ENCODE measurements at places on chromosomes 1 and 21.

- DNase-seq = no peak
Observed at GRCh38 chr1:210728437-210729149, 399.9 kb downstream of the HHAT start.

DNA sequence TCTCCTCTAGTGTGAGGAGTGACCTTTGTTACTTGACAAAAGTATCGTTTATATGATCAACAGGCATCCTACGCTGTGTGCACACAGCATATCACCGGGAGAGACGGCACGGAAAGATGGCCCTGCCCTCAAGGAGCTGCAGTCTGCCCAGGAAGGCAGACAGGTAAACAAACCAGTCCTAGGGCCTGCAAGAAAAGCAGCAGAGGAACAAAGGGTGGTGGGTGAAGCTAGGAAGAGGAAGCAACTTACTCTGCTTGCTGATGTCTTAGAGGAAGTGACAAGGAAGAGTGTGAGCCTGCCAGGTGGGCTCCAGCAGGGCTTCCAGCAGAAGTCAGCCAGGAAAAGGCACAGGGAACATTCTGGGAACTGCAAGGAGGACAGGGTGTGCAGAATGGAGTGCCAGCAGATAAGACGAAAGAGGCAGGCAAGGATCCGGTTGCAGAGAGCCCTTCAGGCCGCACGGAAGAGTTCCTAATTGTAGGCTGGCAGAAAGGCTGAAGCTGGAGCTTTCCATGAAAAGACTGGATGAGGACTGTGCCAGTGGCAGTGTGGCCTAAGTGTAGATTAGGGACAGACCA, 106.7 kb downstream of the SLC45A1 start:
- DNase-seq = peak; percentile 53

DNA sequence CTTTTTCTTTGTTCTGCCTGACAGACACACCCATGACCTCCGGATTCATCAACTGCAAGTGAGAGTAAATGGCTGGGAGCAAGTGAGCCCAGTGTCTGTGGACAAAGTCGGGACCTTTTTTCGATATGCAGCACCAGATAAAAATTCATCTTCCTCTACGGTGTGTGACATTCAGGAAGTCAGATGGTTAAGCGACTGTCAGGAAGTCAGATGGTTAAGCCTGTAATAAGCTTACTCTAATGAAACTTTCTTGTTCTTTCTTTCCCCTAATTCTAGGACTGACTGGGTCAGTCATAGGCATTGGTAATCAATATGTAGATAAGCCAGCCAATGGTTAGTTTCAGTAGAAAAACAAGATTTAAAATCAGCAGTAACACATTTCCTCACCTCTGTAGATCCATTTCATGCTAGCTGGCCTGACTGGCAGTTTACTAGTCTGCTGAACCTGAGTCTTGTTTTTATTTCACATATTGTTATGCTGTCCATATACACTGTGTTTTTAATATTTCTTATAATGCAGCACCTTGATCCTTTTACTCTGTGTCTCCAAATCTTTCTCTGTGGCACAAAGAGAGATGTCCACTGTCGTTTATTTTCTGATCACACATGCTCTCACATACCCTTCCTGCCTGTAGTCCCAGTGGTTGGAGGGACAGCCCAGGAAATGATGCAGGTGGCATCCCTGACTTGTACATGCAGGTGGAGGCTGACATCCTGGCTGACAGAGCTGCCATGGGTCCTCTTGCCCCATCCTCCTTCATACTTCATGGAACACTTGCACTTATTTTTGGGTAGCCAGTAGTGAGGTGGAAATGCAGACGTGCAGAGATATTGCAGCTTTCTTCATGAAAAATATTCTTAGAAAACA, 115.8 kb downstream of the VPS13D start:
- no peak for DNase-seq

DNA sequence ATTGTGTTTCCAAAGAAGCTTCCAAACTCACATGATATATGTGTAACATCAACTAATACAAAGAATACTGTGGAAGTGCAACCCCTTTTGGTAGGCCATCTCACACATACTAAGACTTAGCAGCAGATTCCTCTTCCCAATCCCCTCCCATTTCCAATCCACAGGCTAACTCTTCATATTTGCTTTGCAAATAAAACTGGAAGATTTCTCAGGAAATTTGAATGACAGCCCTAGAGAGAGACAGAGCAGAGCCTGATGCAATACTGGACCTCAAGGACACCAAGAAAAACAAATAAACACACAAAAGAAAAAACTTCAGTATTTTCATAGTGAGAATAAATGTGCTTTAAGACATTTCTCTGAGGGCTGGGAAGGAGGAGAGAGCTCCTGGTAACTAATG, 190.2 kb upstream of the BRINP3 start:
- DNase-seq = peak; percentile 83

DNA sequence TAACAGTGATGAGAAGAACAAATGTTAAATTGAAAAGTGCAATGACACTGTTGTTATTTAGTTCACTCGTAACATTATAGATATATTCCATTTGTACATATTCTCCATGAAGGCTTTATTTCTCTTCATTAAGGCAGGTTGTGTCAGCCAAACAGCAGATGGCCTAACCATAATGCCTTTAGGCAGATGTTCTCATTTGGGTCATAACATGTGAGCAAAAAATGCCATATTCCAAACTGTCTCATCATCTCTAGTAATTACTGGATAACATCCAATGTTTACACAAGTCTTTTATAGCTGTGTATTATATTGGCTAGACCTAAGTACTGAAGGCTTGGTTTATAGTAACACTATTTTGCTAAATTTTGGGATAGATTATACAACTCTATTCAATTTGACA, 87.2 kb upstream of the CHODL start:
- DNase-seq = no peak

GRCh38 chr1:160247053-160247452, 15.3 kb downstream of the DCAF8 start:
- DNase-seq = no peak

DNA sequence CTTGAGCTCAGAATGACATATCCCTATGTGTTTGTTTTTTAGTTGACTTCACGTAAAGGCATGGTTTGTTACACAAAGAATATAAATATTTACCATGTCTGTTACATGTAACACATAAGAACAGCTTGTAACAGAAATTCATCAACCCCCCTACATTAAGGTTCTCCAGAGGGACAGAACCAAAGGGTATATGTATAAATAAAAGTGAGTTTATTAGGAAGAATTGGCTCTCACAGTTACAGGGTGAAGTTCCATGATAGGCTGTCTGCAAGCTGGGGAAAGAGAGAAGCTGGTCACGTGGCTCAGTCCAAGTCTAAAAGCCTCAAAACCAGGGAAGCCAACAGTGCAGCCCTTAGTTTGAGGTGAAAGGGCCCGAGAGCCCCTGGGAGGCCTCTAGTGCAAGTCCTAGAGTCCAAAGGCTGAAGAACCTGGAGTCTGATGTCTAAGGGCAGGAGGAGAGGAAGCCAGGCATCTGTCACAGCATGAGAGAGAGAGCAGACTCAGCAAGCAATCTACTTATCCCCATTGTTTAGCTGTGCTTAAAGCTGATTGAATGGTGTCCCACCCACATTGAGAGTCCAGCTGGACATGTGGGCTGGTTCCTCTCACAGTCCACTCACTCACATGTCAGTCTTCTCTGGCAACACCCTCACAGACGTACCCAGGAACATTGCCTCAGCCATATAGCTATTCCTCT, 15.8 kb downstream of the THRAP3 start:
- DNase-seq = no peak

DNA sequence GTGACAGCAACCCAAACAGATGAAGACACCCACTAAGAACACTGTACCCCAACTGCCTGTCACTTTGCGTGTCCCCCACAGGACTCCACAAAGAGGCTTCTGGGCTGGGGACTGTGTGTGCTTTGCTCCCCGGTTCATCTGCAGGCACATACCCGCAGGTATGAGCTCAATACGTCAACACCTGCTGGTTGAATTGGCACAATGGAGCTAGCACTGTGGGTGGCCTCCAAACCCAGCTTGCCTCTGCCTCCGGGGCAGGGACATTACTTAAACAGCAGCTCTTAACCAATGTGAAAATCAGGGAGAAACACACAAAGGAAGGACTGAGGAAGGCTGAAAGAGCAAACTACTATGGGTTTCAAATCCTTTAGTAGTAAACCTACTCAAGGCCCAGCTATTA, 140.2 kb upstream of the TIAM1 start:
- no peak for DNase-seq

DNA sequence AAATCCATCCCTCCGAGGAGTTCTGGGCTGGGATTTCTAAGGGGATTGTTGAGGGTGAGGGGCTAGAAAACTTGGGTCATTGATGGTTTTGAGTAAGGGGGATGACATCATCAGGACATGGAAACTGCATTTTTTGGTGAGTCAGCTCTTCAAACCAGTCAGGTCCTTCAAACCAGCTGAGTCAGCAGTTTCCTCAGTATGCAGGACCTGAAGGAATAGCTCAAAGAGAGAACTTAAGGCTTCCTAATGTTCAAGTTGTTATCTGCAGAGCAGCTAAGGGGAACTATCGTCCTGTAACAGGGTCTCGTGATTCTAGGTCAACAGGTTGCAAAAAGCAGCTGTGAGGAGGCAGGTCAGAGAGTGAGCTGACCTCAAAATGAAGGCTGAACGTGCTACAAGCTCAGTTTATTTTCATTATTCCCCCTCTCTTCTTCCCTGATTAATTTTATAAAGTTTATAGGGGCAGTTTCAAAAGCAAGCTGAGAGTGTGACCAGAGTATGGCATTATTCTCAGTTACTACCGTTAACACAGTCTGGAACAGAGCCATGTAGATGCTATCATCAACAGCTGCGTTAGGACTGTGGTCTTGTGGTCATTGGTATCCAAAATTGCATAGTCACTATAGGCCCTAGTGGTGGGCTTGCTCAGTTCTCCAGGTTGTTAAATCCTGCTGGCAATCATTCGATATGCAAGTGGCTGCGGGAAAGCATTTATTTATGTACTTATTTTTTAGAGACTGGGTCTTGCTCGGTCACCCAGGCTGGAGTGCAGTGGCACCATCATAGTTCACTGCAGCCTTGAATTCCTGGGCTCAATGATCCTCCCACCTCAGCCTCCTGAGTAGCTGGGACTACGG, 10.7 kb upstream of the SDC3 start:
- DNase-seq = no peak

DNA sequence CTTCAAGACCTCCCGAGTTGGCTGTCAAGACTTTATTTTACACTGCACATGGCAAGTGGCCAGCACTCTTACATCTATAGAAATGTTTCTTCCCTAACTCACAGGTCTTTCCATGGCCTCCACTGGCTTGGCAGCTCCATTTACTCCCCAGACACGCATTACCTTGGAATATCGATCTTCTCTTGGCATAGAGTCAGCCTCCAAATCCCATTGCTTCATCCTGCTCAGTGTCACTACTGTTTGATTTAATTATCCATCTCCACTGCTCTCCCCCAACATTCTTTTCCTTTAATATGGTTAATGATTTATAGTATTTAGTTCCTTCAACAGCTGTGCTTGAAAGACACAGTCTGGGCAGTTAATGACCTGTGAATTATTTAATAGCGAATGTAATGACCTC, 241.2 kb upstream of the MAP1LC3C start:
- DNase-seq = no peak

- DNase-seq = no peak
Observed at GRCh38 chr1:11280719-11281376, 7.8 kb downstream of the UBIAD1 start.

DNA sequence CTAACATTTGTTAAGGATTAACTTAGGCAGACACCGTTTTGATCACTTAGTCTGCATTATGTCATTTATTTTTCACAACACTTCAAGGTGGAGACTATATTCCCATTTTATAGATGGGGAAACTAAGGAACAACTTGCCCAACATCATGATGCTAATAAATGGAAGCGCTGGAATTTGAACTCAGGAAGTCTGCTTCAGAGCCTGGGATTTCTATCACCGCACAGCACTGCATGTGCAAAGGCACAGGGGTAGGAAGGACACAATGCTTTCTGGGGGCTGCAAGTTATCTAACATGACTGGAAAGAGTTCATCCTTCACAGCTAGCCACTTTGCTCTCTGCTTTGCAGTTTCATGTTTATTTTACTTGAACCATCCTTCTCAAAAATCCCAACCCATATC, 100.5 kb downstream of the UBR4 start:
- DNase-seq = no peak

- DNase-seq = peak; percentile 27
Observed at GRCh38 chr1:170590921-170591705, 59.1 kb downstream of the GORAB start.

- no peak for DNase-seq
Observed at GRCh38 chr1:20837554-20838192, 50.6 kb upstream of the HP1BP3 start.

GRCh38 chr1:71047635-71048607, at the start of gene PTGER3:
Gene PTGER3, minus strand, starts transcription at chr1:71047816. Its CDS starts 239 bp downstream, at chr1:71047577.
- DNase-seq = peak; percentile 44

GRCh38 chr1:185679220-185679619, 55.0 kb upstream of the HMCN1 start:
- DNase-seq = no peak

DNA sequence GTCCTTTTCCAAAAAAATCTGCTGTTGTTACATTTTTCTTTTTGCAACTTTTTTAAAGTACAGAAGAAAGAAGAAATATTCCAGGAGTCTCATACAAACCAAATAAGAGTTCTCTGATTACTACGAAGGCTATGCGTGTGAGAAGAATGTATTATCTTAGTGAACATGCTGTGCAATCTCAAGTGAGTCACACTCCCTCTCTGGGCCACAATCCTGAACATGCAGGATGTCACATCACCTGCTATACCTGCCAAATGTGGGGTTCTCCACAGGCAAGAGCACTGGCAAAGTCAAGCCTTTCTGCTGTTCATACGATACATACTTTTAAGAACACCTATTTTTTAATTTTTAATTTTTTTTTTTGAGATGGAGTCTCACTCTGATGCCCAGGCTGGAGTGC, 21.7 kb upstream of the TRIM63 start:
- no peak for DNase-seq

- no peak for DNase-seq
Observed at GRCh38 chr1:220732137-220732536, 16.0 kb upstream of the MTARC2 start.

DNA sequence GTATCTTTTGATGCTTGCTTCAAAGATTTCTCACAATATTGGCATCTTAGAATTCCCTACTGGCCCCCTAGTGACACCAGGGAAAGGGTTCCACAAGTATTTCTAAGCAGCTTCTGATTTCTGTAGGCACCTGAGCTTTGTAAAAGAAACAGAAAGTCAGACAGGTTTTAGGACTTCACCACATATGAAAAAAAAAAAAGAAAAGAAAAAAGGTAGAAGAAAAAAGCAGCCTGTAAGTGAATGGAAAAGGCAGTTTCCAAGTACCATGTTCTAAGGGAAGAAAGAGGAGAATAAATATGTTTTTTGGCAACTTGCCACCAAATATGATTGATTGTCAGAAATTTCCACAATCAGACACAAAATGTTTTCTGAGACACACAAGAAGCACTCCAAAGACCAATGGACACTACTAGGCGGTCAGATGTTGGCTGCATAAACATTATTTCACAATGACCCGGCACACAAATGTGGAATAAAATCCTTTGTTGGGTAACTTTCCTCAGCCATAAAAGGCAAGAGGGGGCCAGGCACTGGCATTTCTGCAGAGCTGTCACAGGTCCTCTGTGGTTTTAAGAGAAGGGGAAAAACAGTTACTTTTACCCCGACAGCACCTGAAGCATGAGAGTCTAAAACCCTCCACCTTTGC, 12.7 kb upstream of the CPLANE2 start:
- DNase-seq = no peak

- no peak for DNase-seq
Observed at GRCh38 chr1:111679541-111679940, 59.7 kb downstream of the INKA2 start.

Data from NCI-H526 (cell line).